ENCODE measurements at places on chromosomes 1 and 21. TPM values are rescaled to one million over a fixed set of nuclear protein-coding genes. Genes with fewer than 3 reads are reported as not detected.

GRCh38 chr1:174040387-174040786 lies 18.2 kb upstream of the RC3H1 start:
- DNase-seq = no peak

DNA sequence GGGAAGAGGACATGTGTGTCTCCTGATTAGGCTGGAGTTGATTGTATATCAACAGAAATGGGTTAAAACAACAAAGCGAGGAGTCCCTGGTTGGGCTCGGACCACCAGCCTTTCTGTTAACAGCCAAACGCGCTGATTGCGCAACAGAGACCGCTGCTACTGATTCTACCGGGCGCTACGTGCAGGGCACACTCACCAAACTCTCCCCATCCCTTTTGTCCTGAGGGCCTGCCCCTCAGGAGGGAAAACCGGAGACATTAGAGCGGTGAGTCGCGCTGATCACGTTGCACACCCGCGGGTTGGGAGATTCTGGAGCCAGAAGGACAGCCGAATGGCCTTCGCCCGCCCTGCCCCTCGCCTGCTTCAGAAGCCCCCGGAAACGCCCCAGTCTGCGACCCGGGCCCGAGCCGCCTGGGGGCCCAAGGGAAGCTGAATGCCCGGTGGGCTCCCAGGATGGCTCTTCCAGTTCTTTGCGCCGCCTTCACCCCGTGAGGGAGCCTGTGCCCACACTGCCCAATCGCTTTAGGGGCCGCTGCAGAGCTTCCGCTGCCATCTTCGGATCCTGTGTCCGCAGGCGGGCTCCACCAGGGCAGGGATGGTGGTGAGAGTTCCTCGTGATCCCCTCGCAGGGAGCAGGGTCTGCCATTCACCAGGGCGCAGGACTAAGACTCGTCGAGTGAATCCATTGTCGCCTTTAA lies 165.4 kb upstream of the NBPF11 start:
- no peak for DNase-seq

DNA sequence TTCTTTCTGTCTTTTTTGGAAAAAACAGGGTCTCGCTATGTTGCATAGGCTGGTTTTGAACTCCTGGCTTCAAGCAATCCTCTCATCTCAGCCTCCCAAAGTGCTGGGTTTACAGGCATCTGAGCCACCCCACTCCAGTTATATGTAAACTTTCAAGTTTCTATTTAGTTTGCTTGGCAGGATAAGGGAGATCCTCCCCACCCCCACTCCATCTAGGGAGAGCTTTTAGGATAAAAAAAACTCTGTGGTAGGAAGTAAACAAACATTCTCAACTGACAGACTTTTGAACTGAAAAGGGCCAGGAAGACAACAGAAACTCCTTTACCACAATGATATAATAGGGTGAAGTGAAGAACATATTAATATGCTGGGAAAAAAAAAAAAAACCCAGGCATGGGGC lies 41.0 kb upstream of the ZNF326 start:
- DNase-seq = no peak

DNA sequence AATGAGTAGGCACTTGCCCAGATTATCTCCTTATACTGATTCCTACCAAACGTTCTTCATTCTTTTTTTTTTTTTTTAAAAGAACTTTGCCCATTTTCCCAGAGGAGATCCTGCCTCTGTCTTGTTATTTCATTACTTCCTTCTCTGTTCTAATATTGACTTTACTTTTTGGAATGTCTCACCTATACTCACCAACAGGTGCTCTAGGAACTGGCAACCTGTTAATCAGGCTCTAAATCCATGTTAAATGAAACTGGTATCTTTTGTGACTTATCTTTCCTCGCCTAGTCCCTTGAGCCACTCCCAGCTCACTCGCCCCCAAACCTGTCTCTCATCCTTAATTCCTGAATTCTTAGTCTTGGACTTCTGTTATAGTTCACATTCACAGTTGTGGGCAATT lies 1.2 kb upstream of the CRCT1 start:
- no peak for DNase-seq

GRCh38 chr1:93749894-93750301 lies 68.3 kb upstream of the BCAR3 start:
- DNase-seq = no peak

The PLCH2 gene
- 0.46 TPM for total RNA-seq

The URB2 gene
- 3.4 TPM for total RNA-seq

The SHISA4 gene
- 159 TPM for total RNA-seq

The COL6A2 gene
- total RNA-seq = 254 TPM

Data from Right ventricle myocardium inferior (tissue), 1 donor.